ENCODE measurements at places on chromosomes 7 and 10. TPM values are rescaled to one million over a fixed set of nuclear protein-coding genes. Genes with fewer than 3 reads are reported as not detected.
A peak's percentile ranks its signal among the peaks of the same experiment; 100 is the strongest.

Gene PDZD7
- total RNA-seq, result 0.13 TPM

Gene FAM25G
- total RNA-seq, result 1.4 TPM

Gene SFXN3
- 16.1 TPM for total RNA-seq

Gene C7orf33
- total RNA-seq, result not detected

Gene EPO
- not detected for total RNA-seq

Gene TACC2
- 13.4 TPM for total RNA-seq

Gene NAT16
- not detected for total RNA-seq

Gene NXPH1
- not detected for total RNA-seq

GRCh38 chr10:125165584-125166573 is 5.5 kb upstream of the CTBP2 start:
- no peak for DNase-seq

DNA sequence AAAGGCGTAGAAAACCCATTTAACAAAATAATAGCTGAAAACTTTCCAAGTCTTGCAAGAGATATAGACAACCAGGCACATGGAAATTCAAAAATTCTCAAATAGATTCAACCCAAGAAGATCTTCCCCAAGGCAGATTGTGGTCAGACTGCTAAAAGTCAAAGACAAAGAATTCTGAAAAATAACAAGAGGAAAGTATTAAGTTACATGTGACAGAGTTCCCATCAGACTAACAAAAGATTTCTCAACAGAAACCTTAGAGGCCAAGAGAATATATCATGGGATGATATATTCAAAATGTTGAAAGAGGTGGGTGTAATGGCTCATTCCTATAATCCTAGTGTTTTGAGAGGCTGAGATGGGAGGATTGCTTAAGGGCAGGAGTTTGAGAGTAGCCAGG is 59.8 kb downstream of the TMEM178B start:
- no peak for DNase-seq

DNA sequence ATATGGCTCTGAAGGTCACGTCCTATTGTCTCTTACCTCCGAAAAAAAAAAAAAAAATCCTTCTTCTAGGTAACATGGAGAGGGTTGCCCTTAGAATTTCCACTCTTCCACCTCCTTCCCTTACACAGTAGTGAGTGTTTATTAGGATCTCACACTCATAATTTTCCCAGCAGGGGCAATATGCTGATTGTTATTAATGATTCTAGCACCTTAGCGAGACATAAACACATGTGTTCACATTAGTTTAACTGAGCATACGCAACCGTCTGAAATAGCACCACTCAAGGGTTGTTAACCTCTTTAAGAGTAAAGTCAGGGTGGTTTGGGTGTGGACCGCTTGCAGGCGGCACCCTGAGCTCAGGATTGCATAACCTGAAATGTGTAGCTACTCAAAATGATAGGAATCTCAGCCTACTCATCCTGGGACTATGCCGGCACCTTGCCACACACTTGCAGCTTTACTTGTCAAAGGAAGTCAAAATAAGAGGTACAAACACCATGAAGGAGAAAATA is 52.2 kb downstream of the CPEB3 start:
- peak; percentile 92 for DNase-seq

DNA sequence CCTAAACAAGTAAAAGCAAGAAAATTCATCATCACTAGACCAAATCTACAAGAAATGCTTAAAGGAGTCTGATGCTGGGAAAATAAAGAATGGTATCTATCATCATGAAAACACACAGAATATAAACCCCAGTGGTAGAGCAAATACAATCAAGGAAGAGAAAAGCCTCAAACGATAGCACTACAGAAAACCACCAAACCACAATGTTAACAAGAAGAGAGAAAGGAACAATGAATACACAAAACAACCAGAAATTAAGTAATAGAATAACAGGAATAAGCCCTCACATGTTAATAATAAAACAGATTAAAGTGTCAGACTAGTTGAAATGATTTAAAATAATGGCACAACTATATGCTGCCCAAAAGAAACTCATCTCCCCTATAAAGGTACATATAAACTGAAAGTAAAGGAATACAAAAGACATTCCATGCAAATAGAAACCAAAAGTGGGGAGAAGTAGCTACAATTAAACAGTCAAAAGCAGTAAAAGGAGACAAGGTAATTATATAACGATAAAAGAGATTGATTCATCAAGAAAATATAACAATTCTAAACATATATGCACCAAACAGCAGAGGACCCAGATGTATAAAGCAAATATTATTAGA is 77.3 kb downstream of the JMJD1C start:
- no peak for DNase-seq

GRCh38 chr10:103925591-103925990 is 7.6 kb upstream of the STN1 start:
- no peak for DNase-seq

- DNase-seq, result no peak
These were observed 80.9 kb downstream of the LRRC4 start for GRCh38 chr7:127950233-127950935.

GRCh38 chr10:86200867-86201266 is 165.7 kb downstream of the GRID1 start:
- no peak for DNase-seq

- peak; percentile 7 for DNase-seq
These were observed 41.9 kb downstream of the AGK start for GRCh38 chr7:141593134-141593533.

DNA sequence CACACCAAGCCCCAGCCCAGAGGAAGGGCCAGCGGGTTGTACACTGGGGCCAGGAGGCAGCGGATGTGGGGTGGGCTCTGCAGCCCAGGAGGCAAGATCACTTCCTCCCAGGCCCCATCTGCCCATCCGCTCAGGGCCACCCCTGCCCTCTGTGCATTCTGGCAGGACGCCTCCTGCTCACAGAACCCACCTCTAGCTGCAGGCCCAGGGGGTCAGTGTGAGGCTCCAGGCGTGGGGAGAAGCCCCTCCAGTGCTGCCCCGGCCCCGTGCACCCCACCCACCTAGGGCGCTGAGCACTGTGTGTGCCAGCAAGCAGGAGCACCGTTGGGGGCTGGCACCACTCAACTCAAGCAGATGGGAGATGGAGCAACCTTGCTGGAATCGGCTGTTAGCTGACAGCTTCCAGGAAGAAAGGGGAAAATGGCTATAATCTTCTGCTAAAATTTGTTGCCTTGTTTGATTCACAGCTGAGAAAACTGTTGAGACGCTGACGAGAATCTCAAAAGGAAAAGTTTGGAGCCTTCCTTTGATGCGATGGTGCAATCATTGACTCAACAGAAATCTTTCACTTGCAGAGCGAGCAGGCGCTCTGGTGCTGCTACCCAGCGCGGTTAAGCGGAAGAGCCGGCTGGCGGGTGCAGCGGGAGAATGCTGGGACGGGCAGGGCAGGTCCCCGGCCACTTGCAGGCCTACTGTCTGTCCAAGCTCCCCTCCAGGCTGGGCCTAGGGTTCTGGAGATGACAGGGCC is 276.1 kb downstream of the ELFN1 start:
- DNase-seq, result no peak

GRCh38 chr7:101488826-101489572 is 126.3 kb downstream of the COL26A1 start:
- no peak for DNase-seq

GRCh38 chr7:48139459-48139858 is 31.8 kb upstream of the ABCA13 start:
- no peak for DNase-seq

- DNase-seq, result no peak
These were observed 428.8 kb upstream of the C7orf33 start for GRCh38 chr7:148161776-148162175.

DNA sequence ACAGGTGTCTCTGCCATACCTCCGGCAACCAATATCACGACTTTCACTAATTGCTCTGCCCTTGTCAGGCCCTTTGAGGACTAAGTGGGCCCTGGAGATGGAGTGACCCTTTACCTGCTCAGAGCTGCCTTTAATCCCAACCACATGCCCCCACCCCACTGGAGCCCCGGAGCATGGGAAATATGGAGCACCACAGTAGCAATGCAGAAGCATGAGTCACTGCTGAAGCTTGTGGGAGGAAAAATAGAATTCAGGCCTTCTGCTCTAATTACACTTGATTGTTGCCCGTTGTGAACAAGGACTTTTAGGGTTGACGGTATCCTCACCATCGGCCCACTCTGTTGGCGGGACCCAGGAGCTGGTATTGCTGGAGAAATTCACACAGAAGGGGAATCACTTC is 52.5 kb upstream of the FRMD4A start:
- DNase-seq, result peak; percentile 23

DNA sequence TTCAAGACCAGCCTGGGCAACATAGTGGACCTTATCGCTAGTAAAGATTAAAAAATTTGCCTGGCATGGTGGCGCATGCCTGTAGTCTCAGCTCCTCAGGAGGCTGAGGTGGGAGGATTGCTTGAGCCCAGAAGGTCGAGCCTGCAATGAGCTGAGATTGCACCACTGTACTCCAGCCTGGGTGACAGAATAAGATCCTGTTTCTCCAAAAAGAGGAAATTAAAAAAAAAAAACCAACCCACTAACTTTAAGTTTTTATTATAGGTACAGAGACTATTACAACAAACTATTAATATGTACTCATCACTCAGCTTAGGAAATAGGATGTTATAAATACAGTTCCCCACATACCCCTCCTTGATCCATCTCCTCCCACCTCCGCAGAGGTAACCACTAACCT is 30.2 kb downstream of the DHTKD1 start:
- no peak for DNase-seq

DNA sequence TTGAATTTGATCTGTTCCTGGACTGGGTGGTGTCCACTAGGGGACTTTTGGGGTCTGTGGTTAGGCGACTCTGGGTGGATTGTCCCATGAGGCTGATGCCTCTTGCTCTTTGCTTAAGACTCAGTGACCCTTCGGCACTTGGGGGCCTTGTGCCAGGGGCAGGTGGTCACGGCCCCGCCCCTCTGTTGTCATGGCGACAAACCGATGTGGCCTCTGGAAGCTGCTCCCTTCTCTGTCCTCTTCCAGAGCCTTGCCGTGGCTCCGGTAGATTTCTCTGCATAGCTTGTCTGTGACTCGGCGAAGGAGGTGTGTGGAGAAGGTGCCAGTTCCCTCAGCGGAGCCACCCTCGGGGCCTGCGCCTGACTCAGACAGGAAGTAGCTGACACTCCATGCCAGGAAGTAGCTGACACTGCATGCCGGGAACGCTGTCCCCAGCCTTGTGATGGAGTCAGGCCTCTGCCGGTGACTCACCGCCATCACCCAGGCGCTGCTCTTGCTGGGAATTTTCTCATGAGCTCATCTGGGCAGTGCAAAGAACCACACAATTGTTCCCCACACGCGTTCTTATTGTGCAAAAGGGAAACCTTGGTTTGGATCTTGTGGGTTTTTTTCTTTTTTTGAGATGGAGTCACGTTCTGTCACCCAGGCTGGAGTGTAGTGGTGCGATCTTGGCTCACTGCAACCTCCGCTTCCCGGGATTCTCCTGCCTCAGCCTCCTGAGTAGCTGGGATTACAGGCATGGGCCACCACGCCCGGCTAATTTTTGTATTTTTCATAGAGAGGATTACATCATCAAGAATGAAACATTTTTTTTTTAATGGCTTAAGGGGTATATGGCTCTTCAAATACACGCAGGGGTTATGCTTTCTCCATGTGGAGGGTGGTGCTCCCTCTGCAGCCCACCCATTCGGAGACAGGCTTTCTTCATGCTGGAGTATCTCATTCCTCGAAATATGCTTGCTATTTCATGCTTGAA is 72.6 kb downstream of the PFKFB3 start:
- DNase-seq, result peak; percentile 99

GRCh38 chr10:73774637-73775036 is 7.2 kb upstream of the CHCHD1 start:
- peak; percentile 40 for DNase-seq

DNA sequence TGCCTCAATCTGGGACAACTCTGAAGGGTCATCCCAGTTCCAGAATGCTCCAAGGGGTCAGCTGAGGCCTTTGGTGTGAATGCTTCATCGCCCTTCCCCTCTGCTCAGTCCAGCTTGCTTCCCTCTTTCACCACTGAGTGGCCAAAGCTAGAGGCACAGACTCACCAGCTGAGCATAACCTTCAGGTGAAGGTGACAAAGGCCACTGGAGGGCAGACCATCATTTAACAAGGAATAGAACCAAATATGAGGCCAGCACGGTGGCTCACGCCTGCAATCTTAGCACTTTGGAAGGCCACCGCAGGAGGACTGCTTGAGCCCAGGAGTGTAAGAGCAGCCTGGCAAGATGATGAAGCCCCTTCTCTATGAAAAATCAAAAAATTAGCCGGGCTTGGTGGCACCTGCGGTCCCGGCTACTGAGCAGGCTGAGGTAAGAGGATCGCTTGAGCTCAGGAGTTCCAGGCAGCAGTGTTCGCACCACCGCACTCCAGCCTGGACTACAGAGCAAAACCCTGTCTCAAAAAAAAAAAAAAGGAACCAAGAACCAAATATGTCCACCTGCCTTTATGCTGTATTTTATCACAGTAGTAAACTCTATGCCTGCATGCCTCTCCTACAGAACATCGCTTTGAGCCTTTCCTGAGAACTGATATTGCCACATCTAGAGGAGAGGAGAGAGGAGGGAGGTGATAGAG is 13.4 kb downstream of the PRKAG2 start:
- no peak for DNase-seq

DNA sequence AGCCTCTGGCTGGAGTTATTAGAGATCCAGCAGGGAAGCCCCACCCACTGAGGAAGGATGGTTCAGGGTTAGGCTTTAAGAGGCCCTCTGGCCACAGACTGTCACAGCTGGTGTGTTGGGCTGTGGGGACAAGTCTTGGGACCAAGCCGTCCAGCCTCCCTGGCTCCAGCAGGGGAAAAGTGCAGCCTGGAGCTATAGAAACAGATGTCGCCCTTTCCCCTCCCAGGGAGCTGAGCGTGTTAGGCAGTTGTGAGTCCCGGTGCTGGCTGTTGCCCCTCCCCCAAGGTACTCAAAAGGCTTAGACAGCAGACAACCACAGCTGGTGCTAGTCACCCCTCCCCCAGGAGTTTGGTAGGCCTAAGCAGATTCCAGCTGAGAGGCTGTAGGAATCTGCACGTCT is 143.4 kb downstream of the TMEM168 start:
- no peak for DNase-seq

GRCh38 chr10:4678951-4679671 is 146.9 kb upstream of the AKR1E2 start:
- DNase-seq, result no peak

DNA sequence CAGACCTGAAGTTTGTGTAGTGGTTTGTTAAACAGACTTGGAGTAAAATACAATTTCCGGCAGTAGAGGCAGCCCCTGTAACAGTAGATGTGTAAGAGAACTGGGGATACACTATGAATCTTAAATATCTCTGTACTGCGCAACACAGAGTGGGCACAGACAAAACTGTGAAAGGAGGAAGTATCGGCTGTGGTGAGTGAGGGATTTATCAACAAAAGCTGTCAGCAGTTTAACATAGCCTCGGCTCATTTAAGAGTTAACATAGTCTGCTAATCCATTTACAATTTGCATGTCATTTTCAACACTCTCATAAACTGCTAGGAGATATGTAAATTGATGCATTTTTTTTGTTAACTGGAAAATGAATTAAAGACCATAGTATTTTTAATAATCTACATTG is 225.2 kb downstream of the ZWINT start:
- DNase-seq, result no peak

DNA sequence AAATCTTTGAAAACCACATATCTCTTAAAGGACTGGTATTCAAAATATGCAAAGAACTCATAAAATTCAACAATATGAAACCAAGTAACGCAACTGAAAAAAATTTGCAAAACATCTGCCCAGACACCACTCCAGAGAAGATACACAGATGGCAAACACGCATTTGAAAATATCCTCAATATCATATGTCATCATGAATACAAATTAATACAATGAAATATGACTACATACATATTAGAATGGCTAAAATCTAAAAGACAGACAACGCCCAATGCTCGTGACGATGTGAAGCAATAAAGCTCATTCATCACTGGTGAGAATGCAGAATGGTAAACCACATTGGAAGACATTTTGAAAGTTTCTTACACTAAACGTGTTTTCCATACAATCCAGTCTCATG is 770.1 kb upstream of the CELF2 start:
- no peak for DNase-seq
